IPS DF 19.7 (cell line): ENCODE measurements at places on chromosomes 3 and 15.

- no peak for DNase-seq
Measured at GRCh38 chr3:54565956-54566355, 361.9 kb downstream of the LRTM1 start.

DNA sequence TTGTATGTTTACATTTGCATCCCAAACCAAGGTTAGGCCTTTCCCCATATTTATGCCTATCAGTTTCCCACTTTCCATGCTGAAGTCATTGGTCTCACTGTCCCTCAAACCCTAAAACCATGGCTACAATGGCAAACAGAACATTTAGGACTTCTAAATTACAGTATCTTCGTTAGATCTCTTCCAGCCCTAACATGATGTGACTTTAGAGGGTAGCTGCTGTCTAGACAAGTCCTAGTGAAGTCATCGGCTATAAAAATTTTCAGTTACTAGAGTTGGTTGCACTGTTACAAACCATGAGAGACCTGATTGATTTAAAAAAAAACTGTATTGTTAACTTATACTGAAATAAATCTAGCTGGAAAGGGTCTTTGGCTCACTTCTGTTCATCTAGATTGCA lies 54.6 kb downstream of the TM4SF4 start:
- DNase-seq: no peak

DNA sequence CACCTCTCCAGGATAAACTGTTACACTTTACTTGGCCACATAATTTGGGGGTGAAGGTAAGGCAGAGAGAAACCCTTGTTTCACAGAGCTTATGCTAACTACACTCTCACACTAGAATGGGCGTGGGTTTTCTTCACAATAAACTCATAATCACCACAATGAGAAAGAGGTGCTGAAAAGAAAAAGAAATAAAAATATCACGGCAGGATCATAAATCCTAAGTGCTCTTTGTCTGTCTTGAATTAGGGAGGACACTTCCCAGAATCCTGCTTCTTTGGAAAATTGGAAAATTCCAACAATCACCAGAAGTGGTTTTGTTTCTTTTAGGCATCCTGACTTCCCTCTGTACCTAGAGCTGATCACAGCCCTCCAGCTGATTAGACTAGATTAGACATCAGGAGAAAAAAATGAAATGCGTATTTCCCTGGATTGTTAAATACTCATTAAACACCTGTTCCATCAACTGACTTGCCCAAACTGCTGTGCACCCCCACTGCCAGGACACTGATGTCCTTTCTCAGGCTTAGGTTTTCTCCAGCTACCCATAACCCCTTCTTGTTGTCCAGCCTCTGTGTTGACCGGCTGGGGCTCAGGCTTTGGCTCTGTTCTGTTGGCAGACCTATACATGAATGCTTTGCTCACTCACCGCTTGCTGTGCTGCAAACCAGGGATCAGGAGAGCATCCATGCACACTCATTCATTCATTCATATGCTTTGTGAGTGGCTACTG lies 41.6 kb upstream of the ACKR4 start:
- no peak for DNase-seq

GRCh38 chr3:165859061-165859460 lies 21.8 kb upstream of the BCHE start:
- no peak for DNase-seq

DNA sequence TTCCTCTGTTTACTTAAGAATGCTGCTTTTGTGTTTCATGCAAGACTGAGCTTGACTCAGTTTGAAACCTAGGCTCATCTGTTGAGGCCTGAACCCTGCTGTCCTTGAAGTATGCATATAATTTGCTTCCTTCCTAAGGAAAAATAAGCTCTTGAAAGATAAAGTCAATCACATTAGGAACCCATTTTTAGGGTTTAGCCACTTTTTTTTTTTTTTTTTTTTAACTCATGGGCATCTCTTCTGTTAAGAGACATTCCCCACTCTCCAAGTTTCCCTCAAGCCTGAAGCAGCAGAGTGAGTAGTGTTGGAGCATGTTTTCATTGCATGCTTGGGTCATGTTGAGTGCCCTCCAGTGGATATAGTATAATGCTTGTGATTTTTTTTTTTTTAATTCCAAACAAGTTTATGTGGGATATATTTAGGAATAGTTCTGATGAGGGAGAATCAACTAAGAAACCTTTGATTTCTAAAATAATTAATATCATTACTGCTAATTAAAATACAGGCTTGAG lies 3.6 kb downstream of the CTNNB1 start:
- DNase-seq: no peak

GRCh38 chr3:162626172-162626571 lies 1129.6 kb downstream of the OTOL1 start:
- no peak for DNase-seq

DNA sequence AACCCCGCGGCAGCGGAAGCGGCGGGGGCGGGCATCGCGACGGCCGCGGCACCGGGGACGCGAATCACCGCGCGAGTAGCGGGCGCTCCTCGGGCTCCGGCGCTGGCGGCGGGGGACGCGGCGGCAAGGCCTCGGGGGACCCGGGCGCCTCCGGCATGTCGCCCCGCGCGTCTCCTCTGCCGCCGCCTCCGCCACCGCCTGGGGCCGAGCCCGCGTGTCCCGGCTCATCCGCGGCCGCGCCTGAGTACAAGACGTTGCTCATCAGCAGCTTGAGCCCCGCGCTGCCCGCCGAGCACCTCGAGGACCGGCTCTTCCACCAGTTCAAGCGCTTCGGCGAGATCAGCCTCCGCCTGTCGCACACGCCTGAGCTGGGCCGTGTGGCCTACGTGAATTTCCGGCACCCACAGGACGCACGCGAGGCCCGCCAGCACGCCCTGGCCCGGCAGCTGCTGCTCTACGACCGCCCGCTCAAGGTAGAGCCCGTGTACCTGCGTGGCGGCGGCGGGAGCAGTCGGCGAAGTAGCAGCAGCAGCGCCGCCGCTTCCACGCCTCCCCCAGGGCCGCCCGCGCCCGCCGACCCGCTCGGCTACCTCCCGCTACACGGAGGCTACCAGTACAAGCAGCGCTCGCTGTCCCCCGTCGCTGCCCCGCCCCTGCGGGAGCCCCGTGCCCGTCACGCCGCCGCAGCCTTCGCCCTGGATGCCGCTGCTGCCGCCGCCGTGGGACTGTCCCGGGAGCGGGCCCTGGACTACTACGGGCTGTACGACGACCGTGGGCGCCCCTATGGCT lies 675 bp downstream of the RBM15B start:
- DNase-seq: no peak

DNA sequence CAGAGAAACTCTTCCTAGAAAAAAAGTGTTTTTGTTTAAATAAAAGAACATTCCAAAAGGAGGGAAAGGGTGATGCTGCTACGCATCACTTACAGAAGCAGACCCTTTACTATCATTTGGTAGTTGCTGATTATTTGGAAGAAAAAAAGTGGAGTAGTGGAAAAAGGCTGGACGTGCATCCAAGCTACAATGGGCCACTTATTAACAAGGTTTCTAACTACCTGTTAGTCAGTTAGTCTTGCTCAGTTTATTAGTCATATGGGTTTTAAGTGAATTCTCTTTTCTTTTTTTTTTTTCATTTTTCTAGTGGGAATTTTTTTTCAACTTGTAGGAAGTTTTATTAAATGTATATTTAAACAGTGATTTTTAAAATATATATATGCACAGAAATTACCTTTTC lies 866.0 kb downstream of the MCTP2 start:
- DNase-seq: no peak

DNA sequence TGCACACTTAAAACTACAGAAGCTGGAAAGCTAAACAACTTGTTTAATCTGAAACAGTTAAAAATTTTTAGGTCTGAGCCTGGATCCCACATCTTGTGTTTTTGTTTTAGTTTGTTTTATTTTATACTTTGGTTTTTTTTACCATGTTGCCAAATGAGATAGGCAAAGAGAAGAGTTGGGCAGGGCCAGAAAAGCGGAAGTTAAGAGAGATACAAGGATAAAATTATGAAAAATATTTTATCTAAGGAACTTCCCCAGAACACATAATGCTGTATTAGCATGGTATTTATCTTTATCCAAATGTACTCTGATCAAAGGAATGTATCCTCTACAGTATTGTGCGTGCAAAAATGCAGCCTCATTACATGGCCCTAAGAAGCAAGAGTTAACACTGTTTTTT lies 50.7 kb downstream of the PROS1 start:
- DNase-seq: no peak

DNA sequence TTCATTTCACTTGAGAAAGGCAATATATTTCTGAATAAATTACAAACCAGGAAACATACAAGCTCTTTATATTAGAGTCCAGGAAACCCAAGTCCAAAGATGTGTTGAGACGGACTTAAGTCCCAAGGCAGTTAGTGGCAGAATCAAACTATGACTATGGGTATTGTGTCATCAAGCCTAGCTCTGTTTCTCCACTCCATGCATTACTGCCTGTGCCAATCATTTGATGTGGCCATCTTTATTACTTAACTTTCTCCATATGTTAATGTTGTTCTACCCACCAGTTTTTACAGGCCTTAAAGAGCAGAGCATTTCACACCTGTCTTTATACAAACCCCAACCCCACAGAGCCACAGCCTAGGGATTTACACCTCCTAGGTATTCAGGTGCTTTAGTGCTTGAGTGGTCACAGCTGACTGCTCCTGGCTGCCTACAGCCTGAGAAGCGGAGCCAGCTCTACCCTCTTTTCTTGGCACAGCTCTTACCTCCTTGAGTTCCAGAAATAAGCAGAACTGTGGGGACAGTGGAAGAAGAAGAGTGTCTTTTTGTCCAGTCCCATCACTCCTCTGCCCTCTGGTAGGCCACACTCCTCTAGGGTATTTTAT lies 92.1 kb downstream of the DTWD1 start:
- DNase-seq: no peak

DNA sequence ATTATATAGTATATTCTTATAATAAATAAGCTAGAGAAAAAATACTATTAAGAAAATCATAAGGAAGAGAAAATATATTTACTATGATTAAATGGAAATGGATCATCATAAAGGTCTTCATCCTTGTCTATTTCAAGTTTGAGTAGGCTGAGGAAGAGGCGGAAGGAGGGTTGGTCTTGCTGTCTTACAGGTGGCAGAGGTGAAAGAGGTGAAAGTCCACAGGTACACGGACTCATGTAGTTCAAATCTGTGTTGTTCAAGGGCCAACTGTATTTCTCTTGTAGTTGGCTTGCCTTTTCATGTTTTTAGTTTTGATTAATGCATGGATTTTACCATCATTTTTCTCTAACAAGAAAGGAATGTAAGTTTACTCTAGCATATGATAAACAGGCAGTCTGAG lies 41.7 kb downstream of the PDCD6IP start:
- no peak for DNase-seq

DNA sequence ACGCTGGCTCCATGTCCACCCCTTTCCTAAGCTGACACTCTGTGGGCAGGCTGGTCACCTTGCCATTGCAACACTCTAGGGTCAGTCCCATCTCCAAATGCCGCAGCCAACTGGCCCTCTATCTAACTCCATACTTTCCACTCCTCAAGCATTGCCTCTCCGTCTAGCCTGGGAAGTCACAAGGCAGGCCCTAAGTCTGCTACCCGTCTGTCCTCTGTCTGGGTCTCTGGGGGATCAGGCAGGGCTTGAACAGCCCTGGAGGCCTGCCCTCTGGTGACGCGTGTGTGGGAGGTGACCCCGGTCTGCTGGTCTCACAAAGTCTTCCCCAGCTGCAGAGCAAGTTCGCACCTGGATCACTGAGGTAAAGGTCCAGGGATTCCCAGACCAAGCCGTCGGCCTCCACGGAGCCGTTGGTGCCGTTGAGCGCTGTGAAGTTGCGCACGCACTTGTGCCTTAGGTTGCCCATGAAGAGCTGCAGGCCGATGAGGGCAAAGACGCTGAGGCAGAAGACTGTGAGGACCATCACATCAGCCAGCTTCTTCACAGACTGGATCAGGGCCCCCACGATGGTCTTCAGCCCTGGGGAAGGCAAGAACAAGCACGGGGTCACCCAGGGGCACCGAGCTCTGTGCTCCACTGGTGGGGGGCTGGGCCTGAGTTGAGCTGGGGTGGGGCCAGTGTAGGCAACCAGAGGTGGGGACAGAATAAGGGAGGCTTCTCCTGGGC lies 39.9 kb downstream of the SCN5A start:
- DNase-seq: no peak

- DNase-seq: no peak
Measured at GRCh38 chr3:143295201-143296080, 175.9 kb downstream of the CHST2 start.

GRCh38 chr3:175770426-175770825 lies 911.3 kb downstream of the NAALADL2 start:
- no peak for DNase-seq

- DNase-seq: no peak
Measured at GRCh38 chr3:156424758-156425157, 130.2 kb downstream of the SSR3 start.

- no peak for DNase-seq
Measured at GRCh38 chr15:89551550-89551949, 23.7 kb upstream of the TICRR start.

- no peak for DNase-seq
Measured at GRCh38 chr3:135862361-135862760, 103.2 kb upstream of the PPP2R3A start.

DNA sequence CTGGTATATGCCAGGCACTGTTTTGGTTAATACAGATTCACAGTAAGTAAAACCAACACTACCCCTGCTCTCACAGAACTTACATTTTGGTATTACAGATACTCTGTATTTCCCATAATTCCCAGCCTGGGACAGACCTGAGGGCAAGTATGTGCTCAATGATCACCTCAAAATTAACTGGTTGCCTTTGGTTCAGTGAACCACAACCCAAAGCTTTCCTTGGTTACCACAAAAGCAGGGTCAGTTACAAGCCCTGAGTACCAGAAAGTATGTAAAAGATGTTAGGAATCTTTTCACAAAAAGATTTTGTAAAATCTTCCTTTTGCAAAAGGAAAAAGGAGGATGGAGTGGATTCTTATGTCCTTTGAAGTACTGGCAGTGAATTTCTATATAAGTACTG lies 72.2 kb upstream of the GUCA1C start:
- no peak for DNase-seq

- no peak for DNase-seq
Measured at GRCh38 chr3:145272684-145273083, 888.3 kb downstream of the PLOD2 start.

DNA sequence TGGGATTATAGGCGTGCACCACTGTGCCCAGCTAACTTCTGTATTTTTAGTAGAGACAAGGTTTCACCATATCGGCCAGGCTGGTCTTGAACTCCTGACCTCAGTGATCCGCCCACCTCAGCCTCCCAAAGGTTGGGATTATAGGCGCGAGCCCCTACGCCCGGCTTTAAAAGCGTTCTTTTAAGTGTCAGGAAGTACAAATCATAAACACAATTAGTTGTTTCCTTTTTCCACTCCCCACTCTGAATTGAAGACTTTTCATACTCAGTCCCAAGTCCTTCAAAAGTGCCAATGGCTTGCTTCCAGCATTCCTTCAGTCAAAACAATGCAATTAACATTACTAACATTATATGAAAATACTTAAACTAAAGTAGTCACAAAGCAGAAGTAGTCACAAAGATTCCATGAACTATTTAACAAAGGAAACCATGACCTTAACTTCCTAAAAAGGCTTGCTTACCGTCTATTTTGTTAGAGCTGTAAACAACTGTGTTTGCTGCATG lies 8.1 kb downstream of the WDR82 start:
- DNase-seq: no peak

GRCh38 chr3:134453631-134454030 lies 32.2 kb downstream of the ANAPC13 start:
- DNase-seq: peak; percentile 85

- DNase-seq: no peak
Measured at GRCh38 chr3:19147905-19148767, at the start of gene KCNH8. Gene KCNH8 (plus strand): TSS chr3:19148510. CDS start chr3:19148720, 210 bp downstream.
